Stimulated activated CD4-positive, alpha-beta T cell treated with anti-CD3 and anti-CD28 coated beads, Interleukin-15, amount 100 ng/mL, for 1 hour (primary cell): ENCODE measurements at places on chromosomes 7 and 10.

DNA sequence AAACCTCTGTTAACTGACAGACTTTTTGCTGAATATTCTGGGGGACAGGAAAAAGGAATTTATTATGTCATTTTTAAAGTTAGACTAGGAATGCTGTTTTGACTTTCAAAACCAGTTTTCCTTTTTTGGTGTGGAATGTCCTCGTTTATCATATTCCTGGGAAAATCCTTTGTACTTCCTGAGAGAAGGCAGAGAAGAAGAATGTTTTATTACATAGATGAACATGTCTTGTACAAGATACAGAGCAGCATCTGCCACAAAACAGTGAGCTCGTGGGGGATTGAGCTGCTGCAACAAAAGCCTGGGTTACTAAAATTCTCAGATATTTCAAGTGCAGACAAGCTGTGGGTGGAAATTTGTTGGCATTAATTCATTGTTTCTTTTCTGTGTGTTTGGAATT, 20.2 kb downstream of the MCU start:
- no peak for DNase-seq

- no peak for DNase-seq
These were observed 13.2 kb downstream of the MLXIPL start for GRCh38 chr7:73611017-73611555.

DNA sequence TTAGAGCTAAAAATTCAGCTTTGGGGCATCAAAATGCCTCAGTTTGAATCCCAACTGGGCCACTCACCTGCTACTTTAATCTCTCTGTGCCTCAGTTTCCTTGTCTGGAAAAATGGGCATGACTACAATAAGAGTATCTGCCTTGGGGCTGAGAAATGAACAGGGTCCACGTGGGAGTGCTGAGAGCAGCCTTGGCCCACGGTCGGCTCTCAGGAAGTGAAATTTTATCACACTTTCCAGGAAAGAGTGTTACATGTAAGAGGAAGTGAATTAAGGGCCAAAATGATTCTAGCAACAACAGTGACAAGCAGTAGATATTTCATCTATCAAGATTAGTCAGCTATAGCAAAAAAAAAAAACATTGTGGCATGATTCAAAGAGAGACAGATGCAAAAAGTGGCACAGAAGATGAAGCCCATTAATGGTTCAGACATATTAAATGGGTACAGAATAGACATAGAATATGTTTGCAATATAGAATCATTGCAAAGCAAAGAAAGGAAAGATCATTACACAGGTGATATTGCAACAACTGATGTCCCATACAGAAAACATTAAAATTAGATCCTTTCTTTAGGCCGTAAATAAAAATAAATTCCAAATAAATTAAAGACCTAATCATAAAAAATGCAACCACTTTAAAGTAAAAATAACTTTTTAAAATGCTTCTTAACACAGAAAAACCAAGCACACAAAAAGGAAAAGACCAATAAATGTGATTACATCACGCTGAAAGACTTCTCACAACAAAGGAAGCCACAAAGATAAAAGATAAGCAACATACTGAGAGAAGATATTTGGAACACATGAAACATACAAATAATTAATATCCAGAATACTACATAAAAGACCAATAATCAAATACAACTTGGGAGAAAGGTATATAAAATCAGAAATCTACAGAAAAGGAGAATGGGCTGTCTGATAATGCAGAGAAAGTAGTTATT, 4.3 kb downstream of the TMEM273 start:
- no peak for DNase-seq

- DNase-seq, result no peak
These were observed 573.9 kb downstream of the GATA3 start for GRCh38 chr10:8628351-8628750.

DNA sequence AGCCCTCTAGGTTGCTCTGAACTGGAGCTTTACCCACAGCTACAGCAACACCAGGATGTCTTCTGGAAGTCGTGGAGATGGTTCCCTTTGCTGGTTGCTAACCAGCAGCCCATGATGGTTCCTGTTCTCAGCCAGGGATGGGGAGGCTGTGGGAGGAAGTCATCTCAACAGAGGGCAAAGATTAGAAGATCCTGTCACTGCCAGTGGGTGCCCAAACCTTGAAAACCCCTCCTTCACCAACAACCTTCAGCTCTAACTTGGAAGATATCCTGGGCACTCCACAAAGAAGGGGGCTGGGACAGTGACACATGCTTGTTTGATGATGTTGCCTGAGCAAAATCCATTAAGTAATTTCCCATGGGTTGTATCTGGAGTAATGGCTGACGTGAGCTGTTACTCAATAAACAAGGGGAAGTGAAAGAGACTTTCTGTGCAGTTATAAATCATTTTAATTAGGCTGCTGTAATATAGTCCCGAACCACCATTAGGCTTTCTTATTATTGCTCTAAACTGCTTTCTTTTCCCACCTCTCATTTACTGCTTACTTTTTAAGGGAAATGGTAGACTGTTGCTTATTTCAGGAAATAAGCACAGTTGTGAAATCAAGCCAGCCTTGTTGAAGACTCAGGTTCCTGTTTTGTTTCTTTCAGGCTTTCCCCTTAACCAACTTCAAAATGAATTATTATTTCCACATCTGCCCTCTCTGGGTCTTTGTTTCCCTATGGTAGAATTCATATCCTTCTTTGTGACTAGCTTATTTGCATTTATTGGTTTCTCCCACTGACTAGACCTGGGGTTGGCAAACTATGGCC, 124.8 kb downstream of the PPP1R17 start:
- no peak for DNase-seq
